ENCODE measurements at places on chromosomes 4 and X.

- DNase-seq: no peak
These were observed 62.6 kb upstream of the DHX15 start for GRCh38 chr4:24646798-24647460.

GRCh38 chrX:142671036-142671435 is 354.7 kb upstream of the SPANXN4 start:
- DNase-seq: no peak

DNA sequence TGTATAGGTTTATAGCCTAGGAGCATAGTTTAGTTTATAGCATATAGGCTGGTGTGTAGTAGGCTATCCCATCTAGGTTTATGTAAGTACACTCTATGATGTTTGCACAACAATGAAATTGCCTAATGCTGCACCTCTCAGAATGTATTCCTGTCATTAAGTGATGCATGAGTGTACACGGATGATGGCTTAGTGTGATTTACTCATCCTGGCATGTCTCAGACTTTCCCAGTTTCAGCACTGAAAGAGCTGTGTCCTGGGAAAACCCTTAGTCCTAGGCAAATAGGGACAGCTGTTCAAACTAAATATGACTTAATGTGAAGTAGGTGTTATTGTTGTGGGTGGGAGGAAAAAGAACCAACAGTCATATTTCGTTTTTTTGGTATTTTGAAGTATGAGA is 264.9 kb upstream of the MAGEB18 start:
- no peak for DNase-seq

DNA sequence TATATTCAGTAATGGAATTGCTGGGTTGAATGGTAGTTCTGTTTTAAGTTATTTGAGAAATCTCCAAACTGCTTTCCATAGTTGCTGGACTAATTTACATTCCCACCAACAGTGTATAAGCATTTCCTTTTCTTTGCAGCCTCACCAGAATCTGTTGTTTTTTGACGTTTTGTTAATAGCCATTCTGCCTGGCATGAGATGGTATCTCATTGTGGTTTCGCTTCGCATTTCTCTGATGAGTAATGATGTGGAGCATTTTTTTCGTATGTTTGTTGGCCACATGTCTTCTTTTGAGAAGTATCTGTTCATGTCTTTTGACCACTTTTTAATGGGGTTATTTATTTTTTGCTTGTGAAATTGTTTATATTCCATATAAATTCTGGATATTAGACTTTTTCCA is 13.6 kb upstream of the MAGED4B start:
- DNase-seq: no peak

- DNase-seq: no peak
These were observed 128.3 kb downstream of the TSPAN5 start for GRCh38 chr4:98529970-98530569.

DNA sequence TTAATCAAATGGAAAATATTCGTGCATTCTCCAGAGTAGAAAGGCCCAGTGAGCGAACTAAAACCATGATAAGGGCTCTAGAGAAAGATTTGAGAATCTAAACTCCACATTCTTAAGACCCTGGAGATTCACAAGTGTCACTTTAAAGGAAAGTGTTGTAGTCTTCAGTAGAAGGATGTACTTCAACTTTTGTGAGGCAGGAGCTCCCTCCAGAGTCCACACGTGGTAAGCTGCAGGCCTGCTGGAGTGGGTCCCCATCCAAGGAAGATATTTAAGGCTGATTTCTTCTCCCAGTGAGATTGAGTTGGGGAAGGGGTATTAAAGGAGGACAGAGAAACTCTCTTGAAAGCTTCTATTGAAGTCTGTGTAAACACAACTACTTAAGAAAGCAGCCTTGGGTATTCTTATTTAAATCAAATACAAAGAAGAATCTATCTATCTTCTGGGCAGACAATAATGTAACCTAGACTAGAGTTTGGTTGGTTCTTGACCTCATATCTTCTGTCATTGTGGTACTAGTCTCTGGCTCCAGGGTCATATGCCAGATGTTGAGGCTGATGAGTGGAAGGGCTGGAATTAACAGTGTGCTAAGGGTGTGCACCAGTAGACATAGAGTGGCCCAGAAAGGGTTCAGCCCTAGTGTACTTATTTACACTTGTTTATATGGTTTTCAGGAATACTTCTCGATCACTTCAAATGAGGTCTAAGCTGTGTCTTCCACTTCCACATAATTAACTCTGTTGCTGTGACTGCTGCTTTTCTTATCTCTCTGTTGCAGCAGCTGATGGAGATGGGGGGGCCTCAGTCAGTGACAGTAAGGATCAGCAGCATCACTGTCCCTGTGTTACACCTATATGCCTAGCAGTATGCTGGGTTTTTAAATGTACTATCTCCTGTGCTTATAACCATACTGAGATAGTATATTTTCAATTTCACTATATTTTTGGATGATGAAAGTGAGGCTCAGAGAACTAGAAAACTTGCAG is 76.1 kb downstream of the HMGB2 start:
- peak; percentile 29 for DNase-seq

DNA sequence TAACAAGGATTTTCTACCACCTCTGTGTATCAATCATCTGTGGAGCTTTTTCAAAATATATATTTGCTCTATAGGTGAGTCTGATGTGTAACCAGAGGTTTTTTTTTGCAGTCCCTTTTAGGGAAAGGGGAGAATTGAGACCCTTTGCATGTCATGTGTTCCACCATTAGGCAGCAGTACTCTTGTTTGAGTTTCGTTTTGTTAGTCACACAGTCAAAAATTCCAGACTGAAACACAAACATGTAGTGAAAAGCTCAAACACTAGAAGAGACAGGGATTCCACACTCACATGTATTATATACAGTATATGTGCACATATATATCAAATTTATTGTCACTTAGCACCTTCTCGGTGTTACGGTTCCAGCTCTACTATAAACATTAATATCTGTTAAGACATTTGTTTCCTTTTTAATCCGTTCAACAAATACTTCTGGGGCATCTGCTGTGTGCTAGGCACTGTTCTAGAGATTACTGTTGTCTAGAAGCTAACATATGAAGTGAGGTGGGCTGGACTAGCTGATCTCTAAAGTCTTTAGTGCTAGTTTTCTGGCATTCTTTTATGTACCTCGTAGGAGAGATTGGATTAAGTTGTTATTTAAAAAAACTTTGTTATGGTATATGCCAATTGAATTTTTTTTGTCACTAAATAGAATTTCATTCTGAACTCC is 5.5 kb downstream of the USP9X start:
- DNase-seq: no peak

GRCh38 chr4:3879681-3880614 is 113.8 kb downstream of the ADRA2C start:
- DNase-seq: peak; percentile 7

DNA sequence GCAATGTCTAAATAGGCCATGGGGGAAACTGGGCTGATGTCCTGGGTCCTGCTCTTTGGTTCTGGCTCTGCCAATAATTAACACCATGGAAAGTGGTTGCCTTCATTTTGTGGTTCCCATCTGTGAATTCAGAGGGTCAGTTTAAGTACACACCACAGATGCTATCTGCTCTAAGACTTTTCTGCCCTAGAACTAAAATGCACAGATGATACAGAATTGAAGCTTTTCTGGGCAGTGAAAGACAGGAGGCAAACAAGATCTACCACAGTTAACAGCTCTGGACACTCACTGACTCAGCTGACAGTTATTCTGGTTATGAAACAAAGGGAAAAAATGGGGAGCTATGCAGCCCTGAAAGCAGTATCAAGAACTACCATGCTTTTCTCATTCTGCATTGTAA is 37.3 kb downstream of the APBB2 start:
- no peak for DNase-seq

DNA sequence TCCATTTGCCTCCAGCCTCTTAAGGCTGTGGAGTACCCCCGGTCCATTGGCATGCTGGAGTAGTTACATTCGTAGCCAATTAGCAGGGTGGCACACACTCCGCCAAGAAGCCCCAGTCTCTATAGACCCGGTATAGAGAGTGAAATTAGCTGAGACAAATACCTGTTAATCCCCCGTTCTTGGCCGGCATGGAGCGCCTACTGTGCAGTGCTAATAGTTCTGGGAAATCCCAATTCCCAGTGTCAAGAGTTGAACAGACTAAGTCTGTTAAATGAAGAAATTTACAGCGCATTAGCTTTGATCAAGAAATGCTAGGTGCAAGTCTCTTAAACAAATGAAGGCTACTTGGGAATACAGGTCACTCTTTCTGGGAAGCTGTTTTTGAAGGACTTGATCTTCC is 127.8 kb upstream of the ARX start:
- DNase-seq: no peak

DNA sequence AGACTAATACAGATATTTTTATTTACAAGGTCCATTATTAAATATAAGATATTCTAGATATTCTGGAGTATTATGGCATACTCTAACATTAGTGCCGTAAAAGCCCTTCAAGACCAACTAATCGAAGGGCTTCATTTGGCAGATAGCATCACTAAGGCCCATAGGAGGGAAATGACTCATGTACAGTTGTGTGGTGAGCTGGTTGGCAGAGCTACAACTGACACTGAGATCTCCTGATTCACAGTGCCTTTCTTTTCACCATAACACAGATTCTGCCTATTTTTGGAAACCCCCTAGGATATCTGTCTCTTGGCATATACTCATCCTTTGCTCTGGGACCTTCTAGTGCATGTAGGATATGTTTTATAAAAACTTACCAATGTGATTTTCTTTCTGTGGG is 201.7 kb upstream of the AFF2 start:
- DNase-seq: no peak

DNA sequence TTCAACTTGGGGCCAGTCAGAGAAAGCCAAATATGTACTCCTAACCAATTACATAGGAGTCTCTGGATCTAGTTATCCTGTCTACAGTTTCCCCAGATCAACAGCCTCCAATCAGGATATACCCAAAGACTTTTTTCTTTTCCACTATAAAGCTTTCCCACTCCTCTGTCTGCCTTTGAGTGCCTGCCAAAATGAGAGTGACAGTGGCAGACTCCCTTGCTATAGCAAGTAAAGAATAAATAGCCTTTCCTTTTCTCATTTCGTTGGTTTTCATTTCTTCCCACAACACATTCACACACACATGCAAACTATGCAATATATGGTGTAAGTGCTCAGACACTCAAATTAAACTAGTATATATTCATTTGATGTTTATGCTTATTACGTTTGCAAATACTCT is 302.4 kb upstream of the TACR3 start:
- DNase-seq: no peak

- DNase-seq: no peak
These were observed 37.8 kb downstream of the SORBS2 start for GRCh38 chr4:185774131-185774653.

- DNase-seq: no peak
These were observed 5.2 kb downstream of the TNIP2 start for GRCh38 chr4:2750719-2751605.
